ENCODE measurements at places on chromosomes 16 and 17. TPM values are rescaled to one million over a fixed set of nuclear protein-coding genes. Genes with fewer than 3 reads are reported as not detected.
A peak's percentile ranks its signal among the peaks of the same experiment; 100 is the strongest.

Gene ABCC11
- total RNA-seq: not detected

DNA sequence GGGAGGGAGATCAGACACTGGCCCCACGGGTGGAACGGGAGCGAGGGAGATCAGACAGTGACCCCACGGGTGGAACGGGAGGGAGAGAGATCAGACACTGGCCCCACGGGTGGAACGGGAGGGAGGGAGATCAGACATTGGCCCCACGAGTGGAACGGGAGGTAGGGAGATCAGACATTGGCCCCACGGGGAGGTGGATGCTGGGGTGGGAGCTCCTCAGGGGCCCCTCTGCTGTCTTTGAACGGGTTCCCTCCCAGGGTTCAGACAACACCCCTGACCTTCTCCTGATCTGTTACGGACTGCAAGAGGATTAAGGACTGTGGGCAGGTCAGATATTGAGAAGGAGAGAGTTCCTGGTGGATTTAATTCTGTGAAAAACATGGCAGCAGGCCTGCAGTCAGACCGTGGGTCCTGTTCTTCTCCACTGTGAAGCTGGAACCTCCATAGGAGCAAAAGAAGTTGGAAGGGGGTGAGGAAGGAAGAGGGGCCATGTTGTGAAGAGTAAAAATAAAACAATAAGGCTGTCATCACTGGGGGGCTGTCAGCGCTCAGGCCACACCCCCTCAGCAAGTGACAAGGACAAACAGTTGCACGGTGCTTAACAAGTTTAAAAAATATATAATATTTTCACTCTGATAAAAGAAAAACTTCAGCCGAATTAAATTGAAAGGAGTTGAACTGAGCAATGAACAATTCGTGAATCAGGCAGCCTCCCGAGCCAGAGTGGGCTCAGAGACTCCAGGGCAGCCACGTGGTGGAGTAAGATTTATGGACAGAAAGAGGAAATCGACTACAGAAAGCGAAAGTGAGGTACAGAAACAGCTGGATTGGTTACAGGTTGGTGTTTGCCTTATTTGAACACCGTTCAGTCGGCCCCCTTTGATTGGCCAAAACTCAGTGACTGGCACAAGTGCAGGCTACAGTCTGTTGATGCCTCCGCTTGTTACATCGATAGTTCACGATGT lies 348.7 kb upstream of the TNRC6C start:
- peak; percentile 91 for DNase-seq

Gene ARHGAP44
- not detected for total RNA-seq

- no peak for DNase-seq
These were observed 5.5 kb downstream of the CYBC1 start for GRCh38 chr17:82444941-82445521.
